ENCODE measurements at places on chromosomes 11 and 22.

GRCh38 chr11:76820184-76820566 lies 37.0 kb downstream of the TSKU start:
- no peak for DNase-seq

DNA sequence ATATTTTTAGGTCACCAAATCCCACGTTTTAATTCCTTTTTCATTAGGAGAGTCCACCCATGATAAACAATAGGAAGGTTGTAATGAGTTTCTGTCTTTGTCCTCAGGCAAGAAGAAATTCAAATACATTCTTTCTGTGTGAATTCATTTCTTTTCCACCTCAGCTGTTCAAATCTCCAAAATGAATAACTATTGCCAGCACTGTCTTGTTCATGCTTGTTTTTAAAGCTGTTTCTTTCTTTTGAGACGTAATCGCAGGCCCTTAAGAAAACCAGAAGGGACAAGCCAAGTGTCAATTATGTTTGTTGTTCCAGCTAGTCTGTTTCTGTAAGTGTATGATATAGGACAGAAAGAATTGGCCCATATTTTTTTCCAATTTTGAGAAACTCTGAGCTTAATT lies 20.2 kb downstream of the MMP27 start:
- no peak for DNase-seq

DNA sequence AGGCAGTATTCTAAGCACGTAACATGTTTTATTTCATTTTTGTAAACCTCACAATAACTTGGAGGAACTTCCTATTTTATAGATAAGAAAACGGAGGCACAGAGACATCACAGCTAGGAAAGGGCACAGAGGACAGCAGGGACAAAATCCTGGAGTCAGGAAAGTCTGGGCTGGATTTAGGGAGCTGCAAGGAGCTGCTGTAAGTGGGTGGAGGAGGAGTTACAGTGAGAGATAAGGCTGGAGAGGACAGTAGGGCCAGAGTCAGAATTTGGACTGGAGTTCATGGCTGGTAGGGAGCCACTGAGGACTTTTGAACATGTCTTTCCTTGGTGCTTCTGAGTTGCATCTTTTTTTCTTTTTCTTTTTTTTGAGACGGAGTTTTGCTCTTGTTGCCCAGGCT lies 32.2 kb upstream of the PTPRJ start:
- no peak for DNase-seq

DNA sequence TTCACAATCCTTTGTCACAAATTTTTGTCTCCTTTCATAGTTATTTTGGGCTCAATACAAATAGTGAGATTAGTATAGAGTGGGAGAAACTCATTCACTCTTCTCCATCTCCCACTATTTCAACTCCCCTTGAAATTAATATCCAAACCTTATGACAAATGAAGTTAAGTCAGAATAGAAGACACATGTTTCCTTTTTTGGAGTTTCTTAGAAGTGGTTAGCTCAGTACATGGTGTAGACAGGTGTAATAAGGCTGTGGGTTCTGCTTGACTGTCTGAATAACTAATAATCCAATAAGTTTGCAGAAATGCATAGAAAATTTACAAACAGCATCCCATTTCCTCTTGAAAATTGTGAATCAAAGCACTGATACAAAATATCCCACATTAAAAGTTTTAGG lies 10.8 kb upstream of the HSPA8 start:
- no peak for DNase-seq

DNA sequence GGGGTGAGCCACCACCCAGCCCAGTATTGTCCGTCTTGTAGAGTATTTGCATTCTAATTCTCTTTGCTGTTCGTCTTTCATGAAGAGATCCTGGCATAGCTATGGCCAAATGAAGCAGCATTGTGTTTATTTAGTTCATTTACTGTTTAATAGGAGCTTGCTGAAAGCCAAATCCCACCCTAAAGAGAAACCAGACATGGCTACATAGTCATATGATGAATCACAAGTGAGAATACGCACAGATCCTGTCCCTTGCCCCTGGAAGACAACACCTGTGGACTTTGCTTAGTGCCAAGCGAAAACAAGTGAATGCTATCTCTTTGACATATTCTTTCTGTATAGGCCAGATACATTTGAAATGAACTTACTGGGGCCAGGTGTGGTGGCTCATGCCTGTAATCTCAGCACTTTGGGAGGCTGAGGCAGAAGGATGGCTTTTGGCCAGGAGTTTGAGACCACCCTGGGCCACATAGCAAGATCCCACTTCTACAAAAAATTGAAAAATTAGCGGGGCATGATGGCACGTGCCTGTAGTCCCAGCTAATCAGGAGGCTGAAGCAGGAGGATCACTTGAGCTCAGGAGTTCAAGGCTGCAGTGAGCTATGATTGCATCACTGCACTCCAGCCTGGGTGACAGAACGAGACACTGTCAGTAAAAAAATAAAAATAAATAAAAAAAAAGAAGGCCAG lies 5.1 kb upstream of the ARFGAP3 start:
- DNase-seq: no peak

- no peak for DNase-seq
These were observed 152.9 kb downstream of the DBX1 start for GRCh38 chr11:20007386-20007785.

DNA sequence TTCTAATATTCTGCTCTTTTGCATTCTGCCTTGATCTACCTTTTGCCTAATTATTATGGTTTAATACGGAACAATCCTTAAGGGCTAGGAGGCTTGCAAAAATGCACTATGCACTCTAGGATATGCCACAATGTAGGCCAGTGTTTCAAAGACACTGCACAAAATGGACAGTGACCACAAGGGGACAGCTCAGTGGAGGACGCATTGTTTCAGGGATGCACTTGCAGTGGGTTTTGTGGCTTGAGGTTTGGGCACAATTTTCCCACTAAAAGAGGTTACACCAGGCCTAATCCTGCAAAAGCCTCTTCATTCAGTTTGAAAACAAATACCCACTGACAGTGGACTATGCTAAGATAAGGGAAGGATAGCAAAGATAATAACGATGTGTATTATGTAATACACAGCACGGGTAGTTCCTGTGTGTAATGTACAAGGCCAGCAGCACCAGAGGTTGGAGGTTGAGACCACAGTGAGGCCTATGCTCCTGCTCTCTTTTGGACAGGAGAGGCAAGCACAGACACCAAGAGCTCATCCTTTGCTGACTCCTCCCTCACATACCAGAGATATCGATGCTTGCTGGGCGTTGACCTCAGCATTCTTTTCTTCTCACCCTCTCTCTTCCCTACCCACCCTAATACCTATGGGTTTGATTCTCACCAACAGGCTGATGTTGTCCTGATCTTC lies 12.7 kb downstream of the MAP6 start:
- no peak for DNase-seq

DNA sequence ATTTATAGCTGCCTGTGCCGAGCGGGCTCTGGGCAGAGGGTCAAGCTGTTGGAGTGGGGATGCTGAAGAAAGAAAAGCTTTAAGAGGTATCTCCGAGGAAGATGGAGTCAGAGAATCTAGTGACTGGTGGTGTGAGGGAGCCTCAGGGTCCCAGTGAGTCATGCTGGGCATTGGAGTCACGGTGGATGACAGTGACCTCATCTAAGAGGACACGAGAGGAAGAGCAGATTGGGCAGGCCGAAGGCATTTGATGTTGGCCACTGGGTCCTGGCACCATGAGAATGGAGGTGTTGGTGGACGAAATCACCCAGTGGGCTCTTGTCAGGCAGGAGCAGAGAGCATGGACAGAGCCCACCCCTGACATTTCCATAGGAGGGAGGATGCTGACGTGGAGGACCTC lies 68.4 kb downstream of the TBC1D22A start:
- DNase-seq: no peak

- no peak for DNase-seq
These were observed 59.2 kb downstream of the BARX2 start for GRCh38 chr11:129434641-129435498.

- DNase-seq: no peak
These were observed 1589.4 kb upstream of the TENM4 start for GRCh38 chr11:81030186-81030585.

- DNase-seq: peak; percentile 51
These were observed 621 bp downstream of the KCNC1 start for GRCh38 chr11:17734986-17735817.

GRCh38 chr11:19018901-19019300 lies 41.6 kb downstream of the MRGPRX2 start:
- DNase-seq: no peak

DNA sequence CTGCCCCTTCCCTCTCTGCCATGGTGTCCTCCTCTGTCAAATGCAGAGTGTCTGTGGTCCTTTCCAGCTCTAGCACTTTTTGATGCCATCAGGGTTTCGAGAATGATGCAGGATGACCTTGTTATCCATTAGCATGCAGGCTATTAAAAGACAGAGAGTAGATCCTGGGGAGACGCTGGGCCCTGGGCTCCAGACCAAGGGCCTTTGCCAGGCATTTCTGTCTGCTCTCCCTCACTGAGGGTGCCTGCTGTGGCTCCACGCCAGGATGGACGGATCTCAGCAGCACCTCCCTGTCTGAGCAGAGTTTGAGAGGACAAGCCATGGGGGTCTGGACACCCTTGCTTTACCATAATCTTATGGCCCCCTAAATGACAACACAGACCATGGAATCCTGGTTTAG lies 110.8 kb upstream of the CD82 start:
- DNase-seq: no peak

DNA sequence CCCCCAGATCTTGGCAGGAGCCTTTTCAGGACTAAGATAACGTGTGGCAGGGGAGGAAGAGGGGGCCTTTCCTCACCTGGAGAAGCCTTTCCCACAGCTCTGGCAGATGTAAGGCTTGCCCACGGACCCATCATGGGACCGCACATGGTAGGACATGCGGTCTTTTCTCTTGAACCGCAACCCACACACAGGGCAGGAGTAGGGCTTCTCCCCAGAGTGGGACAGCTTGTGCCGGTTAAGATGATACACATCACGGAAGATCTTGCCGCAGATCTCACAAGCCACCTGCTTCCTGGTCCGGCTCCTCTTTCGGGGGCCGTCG lies 1.9 kb downstream of the PATZ1 start:
- peak; percentile 20 for DNase-seq

- no peak for DNase-seq
These were observed 195.9 kb downstream of the SWAP70 start for GRCh38 chr11:9859554-9860305.

DNA sequence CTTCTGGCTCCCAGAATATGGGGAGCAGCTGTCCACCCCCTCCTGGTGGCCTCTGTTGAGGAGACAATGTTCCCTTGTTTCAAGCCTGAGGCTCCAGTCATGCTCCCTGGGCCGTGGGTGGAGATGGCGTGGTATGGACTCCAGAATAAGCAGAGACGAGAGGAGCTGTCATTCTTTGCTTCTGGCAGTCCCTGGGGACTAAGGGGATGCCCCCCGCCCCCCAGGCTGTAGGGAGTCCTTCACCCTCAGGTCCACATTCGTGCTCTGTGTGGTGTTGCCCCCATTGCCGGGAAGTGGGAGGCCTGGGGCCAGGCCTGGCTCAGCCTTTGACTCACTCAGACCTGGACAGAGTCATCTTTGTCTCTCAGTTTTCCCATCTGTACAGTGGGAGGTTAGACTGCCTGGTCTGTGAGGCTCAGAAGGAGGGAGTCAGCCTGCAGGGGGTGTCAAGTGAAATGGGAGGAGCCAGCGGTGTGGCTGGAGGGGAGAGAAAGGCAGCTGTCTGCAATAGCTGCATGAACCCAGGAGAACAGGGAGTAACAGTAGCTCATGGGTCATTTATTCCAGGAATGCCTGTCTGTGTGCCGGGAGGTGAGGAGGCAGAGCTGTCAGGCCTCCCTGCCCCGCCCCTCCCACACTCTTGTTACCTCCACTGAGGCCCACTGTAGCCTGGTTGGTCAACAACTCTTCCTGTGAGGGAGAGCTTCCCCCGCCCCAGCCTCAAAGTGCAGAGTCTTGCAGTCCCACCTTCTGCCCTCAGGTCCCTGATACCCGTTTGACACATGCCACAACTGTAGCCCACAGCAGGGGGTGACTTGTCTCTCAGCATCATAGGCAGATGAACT lies 6.3 kb downstream of the ARHGEF17 start:
- DNase-seq: peak; percentile 12

DNA sequence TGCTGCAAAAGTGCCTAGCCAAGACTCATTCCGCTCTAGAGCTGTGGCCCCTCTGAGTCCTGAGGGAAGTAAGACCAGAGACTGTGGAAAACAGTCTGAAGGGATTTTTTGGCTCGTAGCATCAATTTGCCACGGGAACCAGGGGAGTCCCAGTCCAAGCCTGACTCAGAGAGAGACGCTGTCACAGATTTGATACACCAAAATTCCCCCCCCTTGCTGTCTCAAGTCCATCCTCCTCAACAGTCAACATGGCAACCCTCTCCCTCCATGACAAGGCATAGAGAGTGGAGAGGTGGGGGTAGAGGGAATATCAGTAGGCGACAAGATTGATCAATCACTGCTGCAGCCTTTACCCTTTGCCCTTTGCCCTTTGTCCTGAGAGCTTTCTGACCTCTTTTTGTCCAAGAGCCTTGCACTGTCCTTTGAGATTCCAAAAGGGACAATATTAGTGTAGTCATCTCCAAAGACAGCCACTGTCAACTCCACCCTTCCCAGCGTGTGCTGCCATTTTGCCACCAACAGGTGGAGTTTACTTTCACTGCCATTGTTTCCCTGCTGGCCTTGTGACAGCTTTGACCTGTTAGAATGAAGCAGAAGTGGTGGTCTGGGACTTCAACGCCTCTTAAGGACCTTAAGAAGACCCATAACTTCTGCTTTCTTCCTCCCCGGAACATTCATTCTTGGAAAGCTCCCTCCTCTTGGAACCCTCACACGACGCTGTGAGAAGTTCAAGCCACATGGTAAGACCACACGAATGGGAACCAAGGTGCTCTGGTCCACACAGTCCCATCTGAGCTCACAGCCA lies 7.3 kb downstream of the SLC15A3 start:
- no peak for DNase-seq

DNA sequence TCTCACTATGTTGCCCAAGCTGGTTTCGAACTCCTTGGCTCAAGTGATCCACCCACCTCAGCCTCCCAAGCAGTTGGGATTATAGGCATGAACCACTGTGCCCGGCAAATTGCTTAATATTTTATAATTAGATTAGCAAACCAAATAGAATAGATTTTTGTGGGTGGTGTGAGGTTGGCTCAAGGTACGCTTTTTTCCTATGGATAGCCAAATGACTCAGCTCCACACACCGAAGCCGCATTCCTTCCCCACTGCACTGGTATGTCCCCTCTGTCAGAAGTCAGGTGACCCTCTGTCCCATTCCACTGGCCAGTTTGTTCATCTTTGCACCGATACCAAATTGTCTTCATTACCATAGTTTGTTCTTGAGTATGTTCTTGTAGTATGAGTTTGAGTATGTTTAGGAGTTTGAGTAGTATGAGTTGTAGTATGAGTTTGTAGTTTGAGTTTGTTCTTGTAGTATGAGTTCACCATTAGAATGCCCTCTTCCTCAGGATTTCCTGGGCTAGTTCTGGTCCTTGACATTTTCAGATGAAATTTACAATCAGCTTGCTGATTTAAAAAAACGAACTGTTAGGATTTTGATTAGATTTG lies 19.4 kb downstream of the SUSD2 start:
- DNase-seq: no peak

GRCh38 chr11:62804310-62805075 lies 747 bp downstream of the NXF1 start:
- DNase-seq: no peak

GRCh38 chr11:93766504-93766903 lies 17.6 kb upstream of the MED17 start:
- no peak for DNase-seq

Measured in transverse colon (tissue), 4 donors.